ENCODE measurements at places on chromosomes 6 and 20.

- DNase-seq = no peak
These were observed 18.5 kb upstream of the SERPINB9 start for GRCh38 chr6:2921520-2922115.

DNA sequence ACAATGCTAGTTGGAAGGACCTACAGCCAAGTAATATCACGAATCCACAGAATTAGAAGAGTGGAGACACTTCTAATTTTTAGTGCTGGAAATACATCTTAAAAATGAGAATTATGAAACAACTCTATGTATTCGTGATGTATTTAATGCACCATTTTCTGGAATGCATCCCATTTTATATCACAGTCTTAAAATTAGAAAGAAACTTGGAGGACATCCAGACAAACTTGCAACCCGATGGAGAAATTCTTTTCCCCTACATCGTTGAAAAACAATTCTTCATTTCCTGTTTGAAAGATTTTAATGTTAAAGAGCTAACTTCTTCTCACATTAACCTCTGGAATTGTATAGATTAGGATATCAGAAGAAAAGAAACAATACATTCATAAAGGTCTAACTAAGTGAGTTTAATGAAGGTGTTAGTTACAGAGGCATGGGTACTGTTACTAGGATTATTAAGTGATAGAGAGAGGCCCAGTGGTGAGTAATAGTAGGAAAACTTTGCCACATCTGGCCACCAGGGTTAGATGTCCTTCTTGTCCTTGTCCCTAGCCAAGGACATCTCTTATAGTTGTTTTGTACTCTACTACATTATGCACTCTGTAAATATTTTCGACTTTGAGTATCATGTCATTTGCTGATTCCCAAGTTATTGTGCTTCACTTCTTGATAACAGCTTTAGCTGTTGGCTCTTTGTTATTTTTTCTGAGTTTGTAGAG, 502.4 kb upstream of the PTCHD4 start:
- no peak for DNase-seq

GRCh38 chr6:47655719-47656595, 42.4 kb upstream of the ADGRF4 start:
- no peak for DNase-seq

DNA sequence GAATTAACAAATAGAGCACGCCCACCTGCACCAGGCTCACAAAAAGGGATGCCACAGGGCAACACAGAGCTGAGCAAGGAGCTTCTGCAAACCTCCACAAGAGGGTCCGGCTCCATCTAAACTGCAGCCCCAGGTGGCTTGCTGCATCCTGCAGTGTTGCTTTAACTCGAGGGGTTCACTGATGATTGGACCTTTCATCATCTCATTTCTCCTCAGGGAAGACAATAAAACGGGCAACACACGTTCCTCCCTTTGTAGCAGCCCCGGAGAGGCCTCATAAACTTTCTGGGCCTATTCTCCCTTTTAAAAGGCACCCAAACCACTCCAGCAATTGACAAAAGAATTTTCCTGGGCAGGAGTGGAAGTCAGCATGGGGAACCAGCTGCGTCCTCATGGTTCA, 161.5 kb upstream of the CDH4 start:
- peak; percentile 79 for DNase-seq

GRCh38 chr6:75437421-75437891, 56.1 kb downstream of the FILIP1 start:
- DNase-seq = no peak

DNA sequence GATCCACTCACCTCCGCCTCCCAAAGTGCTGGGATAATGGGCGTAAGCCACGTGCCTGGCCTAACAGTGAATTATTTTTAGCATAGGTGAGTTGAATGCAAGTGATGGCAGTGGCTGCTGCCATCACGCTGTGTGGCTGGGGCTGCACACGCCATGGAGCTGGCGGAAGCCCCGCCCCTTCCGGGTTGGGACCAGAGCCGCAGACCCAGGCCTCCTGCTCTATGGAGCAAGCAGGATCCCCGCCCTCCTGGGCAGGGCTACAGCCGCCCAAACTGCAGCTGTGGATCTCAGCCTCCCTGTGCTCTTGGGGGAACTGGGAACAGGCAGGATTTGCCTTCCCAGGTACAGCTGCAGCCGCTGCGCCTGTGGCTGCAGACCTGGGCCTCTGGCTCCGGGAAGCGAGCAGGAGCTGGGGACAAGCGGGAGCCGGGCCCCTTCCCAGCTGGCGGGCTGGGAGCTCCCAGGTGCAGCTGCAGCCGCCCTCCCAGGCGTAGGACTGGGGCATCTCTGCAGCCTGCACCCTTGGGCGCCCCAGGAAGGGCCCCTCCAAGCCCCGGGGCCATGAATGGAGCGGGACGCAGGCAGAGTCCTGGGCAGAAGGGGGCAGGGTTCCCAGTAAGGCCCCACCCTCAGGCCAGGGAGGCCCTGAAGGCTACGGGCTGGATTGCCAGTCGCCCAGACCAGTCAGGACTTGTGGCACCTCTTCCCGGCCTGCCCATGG, 30.9 kb upstream of the SLA2 start:
- DNase-seq = no peak

- DNase-seq = no peak
These were observed at the start of gene TBX18 for GRCh38 chr6:84764332-84765049. TSS of gene TBX18 (minus strand) at chr6:84764598. CDS start at chr6:84764181, 417 bp downstream.

- no peak for DNase-seq
These were observed 84.4 kb downstream of the SLX4IP start for GRCh38 chr20:10519361-10520046.

DNA sequence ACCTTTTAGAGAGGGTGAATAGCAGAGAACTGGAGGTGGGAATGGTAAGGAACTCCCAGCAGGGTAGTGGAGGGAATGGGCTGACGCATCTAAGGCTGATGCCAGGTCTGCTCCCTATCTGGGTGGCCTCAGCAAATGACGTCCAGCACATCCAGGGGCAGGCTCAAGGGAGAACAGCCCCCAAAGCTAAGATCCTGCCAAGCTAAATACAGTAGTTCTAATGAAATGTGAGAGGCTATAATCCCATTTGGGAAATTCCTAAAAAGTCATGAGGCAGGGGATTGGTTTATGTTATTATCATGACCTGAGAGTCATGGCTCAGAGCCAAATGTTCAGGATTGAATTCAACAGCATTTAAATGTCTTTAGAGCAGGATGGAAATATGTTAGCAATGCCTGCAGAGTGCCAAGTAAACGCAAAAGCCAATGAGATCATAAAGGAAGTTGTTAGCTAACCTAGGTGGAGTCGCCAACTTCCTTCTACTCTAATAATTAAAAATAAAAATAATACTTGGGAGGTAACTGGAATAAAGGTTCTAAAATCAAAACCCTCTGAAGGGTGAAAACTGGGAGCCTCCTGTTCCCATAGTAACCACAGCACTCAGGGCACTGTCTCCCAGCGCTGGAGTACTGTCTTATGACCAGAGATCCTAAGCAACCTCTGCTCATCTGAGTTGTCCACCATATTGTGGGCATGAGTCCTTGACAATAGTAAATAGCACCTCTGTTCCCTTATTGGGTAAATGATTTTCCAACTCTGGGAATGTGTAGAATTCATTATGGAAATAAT, 34.8 kb downstream of the IYD start:
- peak; percentile 18 for DNase-seq

DNA sequence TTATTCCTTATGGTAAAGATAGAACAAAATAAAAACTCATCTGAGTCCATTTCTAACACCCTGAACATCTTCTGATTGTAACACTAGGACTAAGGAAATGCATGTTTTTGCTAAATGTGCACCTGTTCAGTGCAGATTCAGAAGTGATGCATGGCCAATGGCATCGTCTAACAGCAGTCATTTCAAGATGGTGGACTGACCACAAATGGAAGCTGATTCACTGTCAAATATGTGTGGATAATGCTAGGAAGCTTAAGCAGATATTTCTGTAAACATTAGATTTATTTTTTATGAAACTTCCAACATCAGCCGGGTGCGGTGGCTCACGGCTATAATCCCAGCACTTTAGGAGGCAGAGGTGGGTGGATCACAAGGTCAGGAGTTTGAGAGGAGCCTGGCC, 394.8 kb downstream of the SAMD5 start:
- no peak for DNase-seq

- no peak for DNase-seq
These were observed 14.1 kb upstream of the TFAP2D start for GRCh38 chr6:50699051-50699775.

DNA sequence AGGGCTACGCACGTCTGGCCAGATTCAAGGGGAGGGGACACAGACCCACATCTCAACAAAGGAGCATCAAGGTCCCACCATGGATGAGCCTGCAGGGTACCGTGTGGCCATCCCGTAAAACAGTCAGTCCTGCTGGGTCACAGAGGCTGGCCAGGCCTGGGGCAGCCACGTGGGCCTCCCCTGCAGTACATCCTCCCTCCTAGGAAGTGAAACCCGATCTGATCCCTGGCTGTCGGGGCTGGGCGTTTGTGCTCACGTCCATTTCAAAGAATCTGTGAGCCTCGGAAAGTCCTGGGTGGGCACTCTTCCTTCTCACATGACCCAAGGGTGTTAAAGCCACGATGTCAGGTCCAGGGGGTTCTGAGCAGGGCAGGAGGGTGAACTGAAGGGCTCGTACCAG, 14.3 kb downstream of the SULF2 start:
- no peak for DNase-seq

GRCh38 chr6:139262519-139263300, 29.1 kb downstream of the TXLNB start:
- DNase-seq = no peak

DNA sequence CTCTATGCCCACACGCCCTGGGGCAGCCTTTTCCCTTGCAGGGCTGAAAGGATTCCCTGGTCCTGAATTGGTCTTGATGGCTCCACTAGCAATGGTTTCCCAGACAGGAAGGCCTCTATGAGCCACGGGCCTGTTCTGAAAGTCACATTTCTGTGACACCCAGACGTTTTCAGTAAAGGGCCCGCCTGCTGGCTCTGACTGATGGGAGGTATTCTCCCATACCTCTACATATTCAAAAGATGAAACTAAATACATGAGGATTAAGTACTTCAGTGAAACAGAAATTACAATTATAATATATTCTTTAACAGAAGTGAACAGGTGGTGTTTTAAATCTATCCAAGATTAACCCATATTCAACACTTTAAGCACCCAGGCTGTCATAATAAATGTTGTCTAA, 629.8 kb downstream of the CDH26 start:
- no peak for DNase-seq

DNA sequence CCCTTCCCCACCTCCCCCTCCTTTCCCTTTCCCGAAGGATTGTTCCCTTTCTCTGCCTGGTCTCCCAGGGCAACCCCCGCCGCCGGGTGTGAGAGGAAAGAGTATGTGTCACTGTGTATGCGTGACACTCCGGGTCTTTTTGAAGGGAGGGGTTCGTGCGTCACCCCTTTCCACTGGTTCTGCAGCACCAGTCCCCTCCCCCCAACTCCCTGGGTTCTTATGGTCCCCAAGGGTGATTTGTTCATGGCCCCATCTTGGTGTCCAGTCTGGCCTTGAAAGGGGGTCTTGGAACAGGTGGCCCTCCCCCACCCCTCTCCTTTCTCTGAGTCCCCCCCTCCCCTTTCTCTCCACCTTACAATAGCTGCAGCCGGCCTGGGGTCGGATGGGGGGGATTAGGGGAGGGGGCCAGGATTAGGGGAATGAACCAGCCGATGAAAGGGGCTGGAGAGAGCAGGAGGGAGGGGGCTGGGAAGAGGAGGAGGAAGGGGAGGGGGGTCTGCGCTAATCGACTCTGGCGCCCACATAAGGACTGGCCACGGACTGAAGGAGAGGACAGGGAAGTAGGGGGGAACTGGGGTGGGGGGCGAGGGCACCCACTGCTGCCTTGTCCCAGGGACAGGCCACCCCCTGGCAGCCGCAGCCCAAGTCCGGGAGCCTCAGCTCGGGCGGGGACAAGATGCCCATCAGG, 1.3 kb upstream of the RING1 start:
- no peak for DNase-seq

DNA sequence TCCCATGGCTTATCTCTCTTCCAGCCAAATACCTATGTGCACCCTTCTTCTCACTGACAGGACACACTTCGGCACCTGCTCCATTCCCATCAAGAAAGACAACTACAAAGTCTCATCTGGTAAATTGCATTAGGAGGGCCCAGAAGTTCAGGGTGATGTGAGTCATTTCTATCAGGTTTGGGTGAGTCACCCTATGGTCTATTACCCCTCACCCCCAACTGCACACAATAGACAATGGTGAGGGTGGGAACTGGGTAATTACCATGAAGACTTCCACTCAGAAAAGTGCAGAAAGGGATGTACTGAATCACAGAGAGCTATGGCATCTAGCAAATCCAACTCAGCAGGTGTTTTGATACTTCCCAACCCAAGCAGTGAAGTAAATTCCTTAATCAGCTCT, 54.8 kb downstream of the OPN5 start:
- no peak for DNase-seq

DNA sequence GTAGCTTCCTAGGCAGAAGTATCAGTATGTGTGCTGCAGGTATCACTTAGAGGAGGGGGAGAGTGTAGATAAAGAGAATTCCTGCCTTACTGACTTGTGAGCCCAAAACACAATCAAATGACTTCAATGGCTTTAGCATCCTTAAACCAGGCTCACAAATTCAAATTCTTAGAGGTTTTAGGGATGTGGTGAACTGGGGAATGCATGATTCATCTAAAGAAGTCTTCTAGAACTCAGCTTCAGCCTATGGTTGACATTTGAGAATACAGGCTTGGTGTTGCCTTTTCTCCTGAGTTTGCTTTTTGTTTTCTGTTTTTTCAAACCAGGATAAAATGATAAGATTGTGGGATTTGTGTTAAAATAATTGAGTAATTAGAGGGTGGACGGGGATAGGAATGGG, 14.4 kb downstream of the SNRPC start:
- DNase-seq = no peak

DNA sequence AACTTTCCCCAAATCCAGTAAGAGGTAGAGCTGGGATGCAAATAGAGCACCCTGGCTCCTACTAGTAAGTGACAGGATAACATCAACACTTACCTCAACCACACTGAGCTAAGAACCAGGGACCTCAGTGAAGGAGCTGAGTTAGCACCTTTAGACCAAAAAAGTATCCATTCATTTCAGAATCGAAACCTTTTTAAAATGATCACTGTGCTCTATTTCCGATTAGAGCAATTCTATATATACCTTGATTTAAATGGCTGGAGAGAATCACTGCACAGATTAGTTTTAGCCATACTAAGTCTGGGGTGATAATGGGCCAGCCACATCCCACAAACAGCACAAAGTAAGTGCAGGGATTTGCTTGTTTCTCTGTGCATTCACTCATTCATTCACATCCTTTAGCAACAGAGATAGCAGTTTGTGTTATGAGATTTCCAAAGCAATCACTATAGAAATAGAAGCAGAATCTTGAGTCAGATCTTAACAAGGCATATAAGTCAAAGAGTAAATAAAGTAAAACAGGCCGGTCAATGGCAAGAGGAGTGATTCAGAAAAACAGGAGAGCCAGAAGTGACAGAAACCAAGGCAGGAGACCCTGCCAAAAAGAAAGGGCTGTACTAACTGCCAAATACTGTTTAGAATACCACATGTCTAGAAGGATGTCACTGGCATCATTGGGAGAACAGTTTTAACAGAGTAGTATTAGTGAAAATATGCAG, 136.3 kb downstream of the KIF13A start:
- DNase-seq = no peak

GRCh38 chr6:33976437-33977360, 169.2 kb downstream of the GRM4 start:
- no peak for DNase-seq

GRCh38 chr6:51675020-51675921, 412.1 kb downstream of the PKHD1 start:
- DNase-seq = no peak
